DMS53 (cell line): ENCODE measurements at places on chromosomes 11 and 22.

DNA sequence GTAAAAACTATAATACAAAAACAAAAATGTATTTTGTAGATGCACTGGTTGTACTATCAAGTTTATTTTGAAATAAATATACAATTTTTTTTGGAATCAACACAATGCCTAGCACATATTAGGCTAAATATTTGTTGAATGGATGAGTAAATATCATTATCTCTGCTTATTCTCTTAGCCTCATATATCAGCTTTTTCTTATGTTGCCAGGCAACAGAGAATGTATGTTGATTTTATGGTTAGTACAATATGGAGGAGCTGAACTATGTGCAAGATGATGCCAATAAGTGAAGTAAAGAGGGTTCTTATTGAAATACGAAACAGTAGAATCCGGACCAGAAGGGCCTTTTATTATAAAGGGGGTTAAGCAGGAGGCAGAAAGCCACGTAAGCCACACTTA is 94.9 kb downstream of the FAR1 start:
- peak; percentile 71 for DNase-seq

DNA sequence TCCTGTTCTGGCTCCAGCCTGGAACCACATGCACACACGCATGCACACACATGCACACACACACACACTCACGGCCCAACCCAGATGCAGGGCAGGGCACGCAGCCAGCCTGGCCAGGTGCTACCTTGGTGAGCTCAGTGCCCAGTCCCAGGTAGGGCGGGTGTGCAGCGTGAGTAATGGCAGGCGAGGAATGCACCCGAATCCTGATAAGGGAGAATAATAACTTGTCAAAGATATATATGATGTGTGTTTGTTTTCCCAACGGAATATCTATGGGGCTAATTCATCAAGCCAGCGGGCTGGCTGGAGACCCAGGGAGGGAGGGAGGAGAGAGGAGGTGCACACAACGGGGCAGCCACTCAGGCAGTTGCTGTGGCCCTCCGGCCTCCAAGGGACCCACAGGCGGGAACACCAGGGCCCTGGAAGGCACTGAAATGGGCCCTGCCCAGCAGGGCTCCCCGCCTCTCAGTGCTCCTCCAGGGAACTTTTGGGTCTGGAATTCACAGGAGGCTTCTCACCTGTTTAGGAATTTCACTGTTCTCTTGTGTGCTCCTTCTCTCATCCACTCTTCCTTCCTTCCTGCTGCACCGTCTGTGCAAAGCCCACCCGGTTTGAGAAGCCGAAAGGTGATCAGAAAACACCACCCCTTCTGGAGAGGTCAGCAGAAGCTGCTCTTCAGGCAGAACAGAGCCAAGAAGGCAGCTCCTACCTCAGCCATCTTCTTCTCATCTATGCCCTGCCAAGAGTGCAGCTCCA is 79.0 kb downstream of the BUD13 start:
- DNase-seq, result no peak

DNA sequence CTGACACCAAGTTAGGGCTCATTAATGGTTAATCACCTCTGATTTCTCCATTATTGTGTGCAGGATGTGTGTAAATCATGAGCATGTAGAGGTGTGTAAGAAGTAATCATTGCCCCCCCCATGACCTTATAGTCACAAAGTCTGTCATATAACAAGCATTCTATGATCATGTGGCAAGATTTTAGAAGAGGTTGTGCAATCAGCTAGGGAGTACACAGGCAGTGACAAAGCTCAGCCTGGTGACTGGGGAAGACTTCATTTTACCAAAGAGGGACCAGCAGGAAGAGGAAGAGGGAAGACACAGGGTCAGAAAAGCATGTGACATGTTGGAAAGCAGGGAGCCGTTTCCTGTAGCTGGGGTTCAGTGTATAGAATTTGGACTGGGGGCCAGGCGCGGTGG is 176.5 kb upstream of the LARGE1 start:
- DNase-seq, result no peak

DNA sequence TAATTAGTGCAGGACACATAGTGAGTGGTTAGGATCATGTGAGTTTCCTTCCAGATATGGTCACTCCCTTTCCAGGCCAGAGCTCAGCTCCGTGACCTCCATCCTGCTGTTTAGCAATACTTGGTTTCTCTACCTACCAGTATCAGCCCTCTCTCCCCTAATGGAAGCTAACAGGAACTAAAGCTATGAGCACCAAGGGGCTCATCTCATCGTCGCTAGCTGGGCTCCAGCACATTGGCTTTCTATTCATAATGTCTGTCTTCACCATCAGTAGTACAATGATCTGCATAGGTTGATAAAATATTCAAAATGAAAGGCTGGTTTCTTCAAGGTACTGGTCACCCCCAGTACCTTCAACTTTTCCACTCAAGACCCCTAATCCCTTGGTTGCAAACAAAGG is 2.4 kb upstream of the GALNT18 start:
- DNase-seq, result no peak

DNA sequence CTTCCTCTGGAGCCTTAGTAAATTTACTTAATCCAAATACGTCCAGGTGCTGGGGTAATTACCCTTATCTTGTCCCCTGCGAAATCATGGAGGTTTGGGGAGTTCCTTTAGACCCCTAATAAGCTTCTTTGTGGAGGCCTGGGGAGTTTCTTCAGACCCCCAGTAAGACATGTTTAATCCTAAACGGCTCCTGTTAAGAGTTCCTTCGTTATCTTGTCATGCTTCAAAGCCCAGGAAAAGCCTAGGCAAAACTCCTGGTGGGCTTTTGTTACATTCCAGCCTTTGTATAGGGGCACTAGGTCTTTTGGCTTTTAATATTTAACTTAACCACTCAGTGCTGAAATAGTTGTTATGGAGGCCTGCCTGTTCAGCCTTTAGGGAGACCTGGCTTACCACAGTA is 18.1 kb upstream of the PAMR1 start:
- no peak for DNase-seq

GRCh38 chr22:19111140-19111539 is 11.1 kb downstream of the DGCR2 start:
- no peak for DNase-seq

- no peak for DNase-seq
Observed at GRCh38 chr11:59941091-59941490, 2.9 kb downstream of the OOSP1 start.

DNA sequence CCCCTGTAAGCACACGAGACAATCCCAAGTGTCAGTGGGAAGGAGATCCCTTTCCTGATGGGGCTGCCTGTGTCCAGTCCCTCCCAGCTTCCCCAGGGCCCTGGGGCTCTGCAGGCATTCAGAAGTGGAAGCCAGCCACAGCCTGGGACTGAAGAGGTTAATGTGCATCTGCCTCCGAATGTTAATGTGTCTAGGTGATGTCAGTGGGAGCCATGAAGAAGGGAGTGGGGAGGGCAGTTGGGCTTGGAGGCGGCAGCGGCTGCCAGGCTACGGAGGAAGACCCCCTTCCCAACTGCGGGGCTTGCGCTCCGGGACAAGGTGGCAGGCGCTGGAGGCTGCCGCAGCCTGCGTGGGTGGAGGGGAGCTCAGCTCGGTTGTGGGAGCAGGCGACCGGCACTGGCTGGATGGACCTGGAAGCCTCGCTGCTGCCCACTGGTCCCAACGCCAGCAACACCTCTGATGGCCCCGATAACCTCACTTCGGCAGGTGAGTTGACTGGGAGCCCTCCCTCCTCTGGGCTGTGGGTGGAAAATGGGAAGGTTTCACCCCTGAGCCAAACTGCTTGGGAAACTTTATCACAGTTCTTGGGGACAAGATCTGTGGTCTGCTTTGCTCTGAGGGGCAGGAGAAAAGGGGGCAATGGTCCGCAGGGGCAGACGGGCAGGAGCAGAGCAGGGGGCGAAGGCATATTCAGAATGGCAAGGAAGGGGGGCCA is at the start of gene MCHR1:
MCHR1 (plus strand) TSS at position 236 of the 715 bp plus-strand sequence; CDS start at position 405, 169 bp downstream.
- no peak for DNase-seq

GRCh38 chr22:26586556-26587325 is 3.2 kb downstream of the TPST2 start:
- no peak for DNase-seq

DNA sequence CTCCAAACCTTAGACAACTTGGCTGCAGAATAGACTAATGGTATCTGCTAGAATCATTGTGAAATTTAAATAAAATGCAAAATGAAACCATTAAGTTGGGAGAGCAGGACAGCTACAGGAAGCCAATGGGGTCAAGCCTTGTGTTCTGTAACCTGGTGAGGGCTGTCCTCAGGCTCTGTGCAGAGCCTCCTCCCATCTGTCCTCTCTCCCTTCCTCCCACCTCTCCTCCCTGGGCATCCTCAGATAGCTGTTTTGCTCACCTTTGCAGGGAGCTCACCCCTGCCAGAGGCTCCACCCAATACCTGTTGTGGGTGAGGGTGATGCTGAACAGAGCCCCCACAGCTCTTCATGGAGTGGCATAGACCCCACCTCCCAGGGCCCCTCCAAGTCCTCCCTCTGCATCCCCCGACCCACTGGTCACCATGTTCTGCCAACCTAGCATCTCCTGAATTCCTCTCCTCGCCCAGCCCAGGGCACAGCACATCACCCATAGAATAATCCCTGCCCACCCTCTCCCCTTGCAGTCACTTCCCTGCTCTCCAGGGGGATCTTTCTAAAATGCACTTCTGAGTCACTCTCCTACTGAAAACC is 100.3 kb downstream of the PDE2A start:
- DNase-seq, result no peak

DNA sequence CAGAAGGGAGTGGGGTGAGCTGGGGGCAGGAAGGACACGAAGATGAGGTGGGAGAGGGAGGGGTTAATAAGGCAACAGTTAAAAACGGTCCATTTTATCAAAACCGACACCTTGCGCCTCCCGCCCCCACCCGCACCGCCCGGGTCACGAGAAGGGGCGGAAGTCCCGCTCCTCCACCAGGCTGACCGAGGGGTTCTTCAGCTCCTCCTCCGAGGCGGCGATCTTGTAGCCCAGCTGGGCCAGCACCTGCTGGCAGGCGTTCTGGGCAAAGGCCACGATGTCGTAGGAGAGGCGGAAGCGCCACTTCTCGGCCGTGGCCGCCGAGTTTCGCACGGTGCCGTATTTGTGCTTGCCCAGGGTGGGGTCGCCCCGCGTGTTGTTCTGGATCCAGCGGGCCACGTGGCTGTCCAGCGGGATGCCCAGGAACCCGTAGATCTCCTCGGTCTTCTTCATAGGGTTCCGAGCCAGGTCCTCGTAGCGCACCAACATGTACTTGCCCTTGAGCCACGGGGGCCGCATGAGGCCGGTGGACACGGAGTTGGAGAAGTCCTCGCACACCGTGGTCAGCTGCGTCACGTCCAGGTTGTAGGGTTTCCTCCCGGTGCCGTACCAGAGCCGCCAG is 15.8 kb downstream of the CHST1 start:
- DNase-seq, result no peak

- peak; percentile 76 for DNase-seq
Observed at GRCh38 chr11:74989260-74989638, 516 bp downstream of the NEU3 start.

GRCh38 chr11:10038521-10039302 is 255.3 kb downstream of the SBF2 start:
- DNase-seq, result no peak

DNA sequence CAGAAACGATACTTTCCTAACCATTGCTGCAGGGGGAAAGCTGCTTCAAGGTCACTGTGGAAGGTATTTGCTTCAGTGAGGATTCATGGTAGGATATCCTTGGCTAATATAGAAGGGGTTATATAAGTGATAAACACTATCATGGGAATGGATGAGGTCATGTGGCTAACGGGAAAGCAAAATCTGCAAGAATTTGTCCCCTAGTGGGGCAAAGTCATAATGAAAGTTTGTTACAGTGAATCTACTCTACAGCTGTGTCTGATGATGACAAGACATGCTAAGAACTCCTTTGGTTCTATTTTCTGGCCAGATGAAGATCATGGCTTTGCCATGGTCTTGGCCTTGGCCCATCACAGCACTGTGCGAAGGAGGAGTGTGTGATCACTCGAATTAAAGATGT is 13.8 kb downstream of the MMP20 start:
- DNase-seq, result no peak

DNA sequence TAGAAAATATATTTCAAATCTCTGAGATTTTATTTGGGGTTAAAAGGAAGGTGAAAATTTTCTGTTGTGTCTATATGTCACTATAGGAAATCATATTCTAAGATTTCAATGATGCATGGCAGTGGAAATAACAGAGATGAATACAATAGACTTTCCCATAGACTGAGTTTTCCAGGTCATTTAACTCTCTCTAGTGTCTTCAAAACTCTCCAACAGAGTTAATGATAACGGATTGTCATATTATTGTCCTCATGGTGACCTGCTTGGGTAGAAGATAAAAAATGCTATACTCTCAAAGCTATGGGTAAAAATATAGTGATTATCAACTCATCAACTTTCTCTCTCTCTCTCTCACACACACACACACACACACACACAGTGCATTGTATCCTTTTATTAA is 312.9 kb downstream of the CNTN5 start:
- no peak for DNase-seq

GRCh38 chr11:62842171-62842741 is 2.9 kb upstream of the WDR74 start:
- peak; percentile 71 for DNase-seq

- no peak for DNase-seq
Observed at GRCh38 chr22:37496651-37497050, 10.5 kb upstream of the MFNG start.

GRCh38 chr22:37358917-37359316 is 68.4 kb downstream of the ELFN2 start:
- DNase-seq, result no peak

- DNase-seq, result peak; percentile 99
Observed at GRCh38 chr11:694563-695287, at the start of gene DEAF1. Gene DEAF1, minus strand, starts transcription at chr11:695222. Its CDS starts 175 bp downstream, at chr11:695047.

DNA sequence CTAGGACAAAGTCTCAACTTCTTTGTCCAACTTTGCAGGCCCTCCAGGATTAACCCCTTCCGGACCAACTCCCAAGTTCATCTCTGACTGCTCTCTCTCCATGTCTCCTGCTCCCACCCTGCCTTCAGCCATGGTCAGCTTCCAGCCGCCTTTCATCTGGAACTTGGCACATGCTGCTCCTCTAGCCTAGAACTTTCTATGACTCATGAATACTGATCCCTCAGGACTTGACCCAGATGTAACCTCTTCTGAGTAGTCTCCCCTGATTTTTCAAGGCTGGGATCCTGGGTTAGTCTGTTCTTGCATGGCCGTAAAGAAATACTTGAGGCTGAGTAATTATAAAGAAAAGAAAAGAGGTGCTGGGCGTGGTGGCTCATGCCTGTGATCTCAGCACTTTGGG is 5.2 kb upstream of the SLC15A3 start:
- DNase-seq, result no peak

GRCh38 chr11:34182425-34182824 is 77.0 kb downstream of the NAT10 start:
- DNase-seq, result no peak

DNA sequence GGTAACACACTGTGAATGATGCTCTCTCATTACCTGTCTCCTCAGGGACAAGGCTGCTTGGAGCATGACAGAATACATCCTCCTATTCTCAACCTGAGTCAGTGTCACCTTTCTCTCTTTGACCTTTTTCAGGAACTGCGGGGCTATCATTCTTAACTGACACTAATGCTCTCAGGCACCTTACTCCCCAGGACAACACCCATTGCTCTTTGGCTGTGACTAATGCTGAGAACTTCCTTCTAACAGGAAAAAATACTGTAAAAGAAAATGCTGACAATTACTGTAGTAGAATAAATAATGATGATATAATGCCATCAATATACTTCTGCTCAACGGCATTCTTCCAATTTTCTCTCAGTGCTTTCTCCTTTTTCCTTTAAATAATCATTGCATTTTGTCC is 2082.7 kb upstream of the RAG2 start:
- DNase-seq, result no peak
